ENCODE measurements at places on chromosomes 16 and 17. TPM values are rescaled to one million over a fixed set of nuclear protein-coding genes. Genes with fewer than 3 reads are reported as not detected.

Gene CCL14
- 1.5 TPM for total RNA-seq

- no peak overlapping the region for H3K27ac ChIP-seq
- no peaks in the 10 kb centered on the region for H3K27me3 ChIP-seq
- peaks cover 4% of the 10 kb centered on the region for H3K4me1 ChIP-seq
- H3K36me3 ChIP-seq: no peaks in the 10 kb centered on the region
These were observed 75.4 kb upstream of the SDK2 start for GRCh38 chr17:73719588-73720071.

DNA sequence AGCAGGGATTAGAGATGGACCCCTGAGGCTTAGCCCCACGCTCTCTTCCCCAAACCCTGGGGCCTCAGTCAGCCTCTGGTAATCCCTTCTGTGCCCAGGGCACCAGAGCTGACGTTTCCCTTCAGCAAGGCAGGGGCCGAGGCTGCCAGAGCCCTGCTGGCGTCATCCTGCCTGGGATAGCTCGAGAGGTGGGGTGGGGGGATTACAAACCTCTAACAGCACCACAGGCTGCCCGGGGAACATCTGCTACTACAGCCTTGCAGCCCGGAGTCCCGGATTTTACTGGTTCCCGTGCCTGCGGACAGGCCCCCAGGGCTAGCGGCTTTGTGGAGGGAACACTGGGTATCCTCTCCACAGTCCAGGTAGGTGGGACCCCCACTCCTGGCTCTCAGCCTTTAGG is at the start of gene AANAT:
Gene AANAT, plus strand, starts transcription at position 238 of the 400 bp plus-strand sequence. CDS start 1,144 bp downstream, outside the sequence.
- DNase-seq: no peak
- no peak within 1 kb of the TSS for H3K27ac ChIP-seq
- H3K4me3 ChIP-seq: no peak within 1 kb of the TSS
- H3K4me1 ChIP-seq: peaks cover 6% of the 10 kb centered on the region

Gene MT1G
- 64.1 TPM for total RNA-seq

Gene METTL23
- total RNA-seq: 36.6 TPM

Gene NPTX1
- total RNA-seq: 3.2 TPM

Gene SRSF2
- 152 TPM for total RNA-seq

Gene NLRP1
- 42.9 TPM for total RNA-seq

GRCh38 chr16:59385959-59386358 is 651.8 kb upstream of the GOT2 start:
- H3K27me3 ChIP-seq: no peaks in the 10 kb centered on the region
- no peaks in the 10 kb centered on the region for H3K36me3 ChIP-seq
- no peak overlapping the region for H3K27ac ChIP-seq

DNA sequence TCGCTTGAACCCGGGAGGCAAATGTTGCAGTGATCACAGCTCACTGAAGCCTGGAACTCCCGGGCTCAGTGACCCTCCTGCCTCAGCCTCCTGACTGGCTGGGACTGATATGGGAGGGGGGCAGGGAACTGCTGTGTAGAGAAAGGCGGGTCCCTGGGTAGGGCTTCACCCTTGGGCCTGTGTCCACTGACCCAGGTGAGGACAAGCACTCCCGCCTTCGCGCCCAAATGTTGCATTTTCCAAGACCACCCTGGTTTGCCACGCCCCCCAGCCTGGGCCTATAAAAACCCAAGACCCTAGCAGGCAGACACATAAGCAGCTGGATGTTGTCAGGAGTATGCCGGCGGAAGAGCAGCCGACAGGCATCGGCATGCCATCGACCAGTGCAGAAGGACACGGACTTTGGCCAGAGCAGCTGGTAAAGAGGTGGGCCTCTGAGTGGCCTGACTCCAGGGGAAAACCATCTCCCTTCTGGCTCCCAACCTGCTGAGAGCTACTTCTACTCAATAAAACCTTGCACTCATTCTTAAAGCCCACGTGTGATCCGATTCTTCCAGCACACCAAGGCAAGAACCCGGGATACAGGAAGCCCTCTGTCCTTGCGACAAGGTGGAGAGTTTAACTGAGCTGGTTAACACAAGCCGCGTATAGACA is 19.1 kb downstream of the SMYD4 start:
- H3K4me3 ChIP-seq: no peak overlapping the region
- no peaks in the 10 kb centered on the region for H3K36me3 ChIP-seq
- H3K27me3 ChIP-seq: no peaks in the 10 kb centered on the region
- DNase-seq: peak; percentile 34
- peak overlapping the region; percentile 76 for H3K27ac ChIP-seq
- H3K4me1 ChIP-seq: peaks cover 4% of the 10 kb centered on the region

Gene FAM20A
- total RNA-seq: 19.9 TPM

GRCh38 chr17:19750835-19751234 is 2.7 kb upstream of the ALDH3A1 start:
- no peaks in the 10 kb centered on the region for H3K36me3 ChIP-seq
- no peaks in the 10 kb centered on the region for H3K27me3 ChIP-seq
- H3K4me1 ChIP-seq: peaks cover 10% of the 10 kb centered on the region

DNA sequence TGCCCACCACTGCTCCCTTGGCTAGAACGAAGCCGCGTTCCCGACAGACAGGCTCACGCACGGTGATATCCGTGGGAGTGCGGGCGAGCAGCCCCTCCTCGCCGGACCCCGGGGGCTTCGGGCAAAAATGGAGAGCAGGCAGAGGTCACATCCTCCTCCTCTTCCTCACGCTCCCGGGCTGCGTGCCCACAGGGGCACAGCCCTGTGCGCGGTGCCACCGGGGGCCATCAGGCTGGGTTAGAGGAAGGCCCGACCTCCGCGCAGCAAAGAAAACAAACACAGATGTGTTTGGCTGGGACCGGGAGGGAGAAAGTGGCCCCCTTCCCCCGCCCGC is 519 bp upstream of the NTN1 start:
- H3K4me1 ChIP-seq: peaks cover 13% of the 10 kb centered on the region
- H3K27ac ChIP-seq: no peak overlapping the region
- H3K36me3 ChIP-seq: no peaks in the 10 kb centered on the region
- H3K27me3 ChIP-seq: peaks cover 88% of the 10 kb centered on the region

- peak overlapping the region; percentile 94 for H3K4me3 ChIP-seq
- no peaks in the 10 kb centered on the region for H3K36me3 ChIP-seq
- peak overlapping the region; percentile 93 for H3K27ac ChIP-seq
- peaks cover 12% of the 10 kb centered on the region for H3K4me1 ChIP-seq
- DNase-seq: peak; percentile 67
These were observed 837 bp downstream of the LRRC59 start for GRCh38 chr17:50396261-50397110.

DNA sequence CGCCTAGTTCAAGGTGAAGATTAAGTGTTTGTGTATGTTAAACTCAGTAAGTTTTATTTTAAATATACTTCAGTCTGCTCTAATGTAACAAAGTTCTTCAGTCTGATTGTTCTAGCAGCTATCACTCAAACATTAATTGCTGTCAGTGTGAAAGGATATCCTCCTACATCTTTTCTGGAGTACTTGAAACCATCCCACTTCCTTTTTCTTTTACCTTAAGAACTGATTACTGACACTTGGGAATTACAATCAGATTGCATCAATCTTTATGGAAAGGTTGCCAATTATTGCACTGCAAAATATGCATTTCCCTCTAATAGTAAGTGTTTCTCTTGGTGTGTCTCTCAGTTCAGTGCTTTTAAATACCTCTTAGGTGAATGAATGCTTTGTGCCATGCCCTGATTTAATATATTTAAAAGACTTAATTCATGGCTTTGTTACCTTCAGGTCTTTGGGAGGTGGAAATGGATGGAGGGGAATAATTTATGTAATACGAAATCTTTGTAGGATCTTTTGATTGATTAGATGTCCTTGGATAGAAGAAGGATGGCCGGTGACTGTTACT is 16.6 kb downstream of the MRTFB start:
- peaks cover 7% of the 10 kb centered on the region for H3K4me1 ChIP-seq
- no peaks in the 10 kb centered on the region for H3K27me3 ChIP-seq
- H3K36me3 ChIP-seq: no peaks in the 10 kb centered on the region
- no peak overlapping the region for H3K4me3 ChIP-seq
- no peak for DNase-seq

GRCh38 chr17:79027274-79027924 is 3.4 kb downstream of the C1QTNF1 start:
- peak overlapping the region; percentile 72 for H3K27ac ChIP-seq
- peaks cover 41% of the 10 kb centered on the region for H3K4me1 ChIP-seq
- peak; percentile 57 for DNase-seq

DNA sequence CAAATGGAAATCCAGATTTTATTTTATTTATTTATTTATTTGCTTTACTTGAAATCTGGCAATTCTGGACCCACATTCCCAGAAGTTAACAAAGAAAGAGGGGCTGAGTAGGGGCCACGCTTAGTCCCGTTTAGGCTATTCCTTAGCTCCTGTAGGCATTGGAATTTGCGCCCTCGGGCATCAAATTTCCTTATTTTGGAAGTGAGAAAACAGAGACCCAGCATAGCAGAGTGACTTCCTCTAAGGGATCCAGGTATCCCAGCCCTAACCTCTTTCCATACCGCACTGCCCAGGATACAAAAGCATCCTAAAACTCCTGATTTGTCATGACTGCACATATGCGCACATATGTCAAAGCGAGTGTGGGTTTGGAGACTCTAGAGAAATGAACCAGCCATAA is 19.0 kb upstream of the SMG1 start:
- no peak overlapping the region for H3K4me3 ChIP-seq
- DNase-seq: no peak
- H3K27me3 ChIP-seq: no peaks in the 10 kb centered on the region
- no peak overlapping the region for H3K27ac ChIP-seq
- H3K36me3 ChIP-seq: no peaks in the 10 kb centered on the region
- H3K4me1 ChIP-seq: no peaks in the 10 kb centered on the region

DNA sequence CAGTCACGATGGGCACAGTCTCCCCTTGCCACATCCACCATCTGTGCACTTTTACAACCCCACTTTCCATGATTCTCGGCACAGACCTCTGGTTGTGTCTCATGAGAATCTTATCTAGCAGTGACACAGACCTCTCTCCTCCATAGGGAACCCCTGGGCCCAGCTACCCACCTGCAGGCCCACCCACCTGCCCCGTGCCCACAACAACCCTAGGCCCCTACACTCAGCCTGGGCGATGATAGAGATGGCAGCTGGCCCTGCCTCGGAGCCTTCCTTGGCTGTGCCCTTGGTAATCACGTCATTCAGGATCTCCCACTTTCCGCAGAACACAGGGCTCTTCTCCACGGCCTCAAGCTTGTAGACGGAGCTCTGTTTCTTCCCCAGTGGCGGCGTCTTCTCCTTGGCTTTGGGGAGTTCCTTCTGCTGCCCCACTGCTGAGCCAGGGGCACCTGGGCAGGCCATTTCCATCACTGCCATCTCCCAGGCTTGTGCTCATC is 26.5 kb downstream of the MAP3K14 start:
- DNase-seq: no peak
- H3K4me1 ChIP-seq: peaks cover 45% of the 10 kb centered on the region
- no peak overlapping the region for H3K4me3 ChIP-seq
- no peak overlapping the region for H3K27ac ChIP-seq
- no peaks in the 10 kb centered on the region for H3K27me3 ChIP-seq
- no peaks in the 10 kb centered on the region for H3K36me3 ChIP-seq

GRCh38 chr16:21646091-21646490 is 6.3 kb downstream of the IGSF6 start:
- no peak overlapping the region for H3K4me3 ChIP-seq
- H3K27ac ChIP-seq: no peak overlapping the region
- no peaks in the 10 kb centered on the region for H3K4me1 ChIP-seq
- DNase-seq: no peak
- H3K36me3 ChIP-seq: no peaks in the 10 kb centered on the region

- no peaks in the 10 kb centered on the region for H3K36me3 ChIP-seq
- no peaks in the 10 kb centered on the region for H3K27me3 ChIP-seq
These were observed 65.6 kb downstream of the SDR42E1 start for GRCh38 chr16:81945665-81946064.

DNA sequence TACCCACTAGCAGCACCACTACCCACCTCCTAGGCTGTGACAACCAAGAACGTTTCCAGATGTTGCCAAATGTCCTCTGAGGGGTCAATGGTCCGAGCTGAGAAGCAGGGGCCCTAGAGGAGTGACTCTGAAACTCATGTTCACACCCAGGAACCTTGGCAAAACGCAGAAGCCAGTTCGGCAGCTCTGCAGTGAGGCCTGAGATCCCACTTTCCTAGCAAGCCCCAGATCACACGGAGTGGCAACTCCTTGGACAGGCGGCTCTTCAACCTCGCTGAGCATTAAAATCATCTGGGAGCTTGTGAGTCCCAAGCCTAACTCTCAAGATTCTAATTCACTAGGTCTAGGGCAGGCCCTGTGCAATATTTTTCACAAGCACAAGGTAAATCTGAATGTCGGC is 17.3 kb downstream of the ELAC2 start:
- no peak for DNase-seq
- no peaks in the 10 kb centered on the region for H3K27me3 ChIP-seq

DNA sequence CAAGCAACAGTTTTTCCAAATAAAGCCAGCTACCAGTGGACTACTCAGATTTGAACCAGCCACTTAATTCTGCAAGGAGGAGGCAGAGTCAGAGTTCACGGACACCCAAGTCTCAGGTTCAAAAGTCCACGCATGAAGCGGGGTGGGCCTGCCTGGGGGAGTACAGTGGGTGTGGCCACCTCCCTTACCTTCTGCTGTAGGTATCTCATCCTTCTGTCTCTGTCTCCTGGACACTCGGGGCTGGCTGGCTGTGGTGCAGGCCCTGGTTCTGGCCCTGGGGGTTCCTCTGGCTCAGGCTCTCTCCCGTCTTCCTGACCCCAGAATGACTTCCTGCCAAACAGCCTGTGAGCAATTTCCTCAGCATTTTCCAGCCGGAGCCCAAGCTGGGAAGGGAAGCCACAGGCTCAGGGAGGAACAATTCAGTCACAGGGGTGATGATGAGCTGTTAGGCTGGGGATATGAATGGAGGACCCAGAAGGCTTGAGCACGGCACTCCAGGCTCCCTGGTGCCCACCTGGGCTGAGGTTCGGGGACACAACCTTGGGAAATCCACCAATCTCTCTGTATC is 101.9 kb downstream of the LITAF start:
- no peaks in the 10 kb centered on the region for H3K27me3 ChIP-seq
- no peak overlapping the region for H3K27ac ChIP-seq
- H3K4me3 ChIP-seq: no peak overlapping the region
- DNase-seq: no peak

- no peak overlapping the region for H3K4me3 ChIP-seq
- H3K4me1 ChIP-seq: peaks cover 10% of the 10 kb centered on the region
- DNase-seq: no peak
- no peaks in the 10 kb centered on the region for H3K27me3 ChIP-seq
These were observed 218.0 kb upstream of the TNRC6C start for GRCh38 chr17:77740481-77740880.

GRCh38 chr16:5428932-5429331 is 331.3 kb upstream of the EEF2KMT start:
- DNase-seq: peak; percentile 46
- no peaks in the 10 kb centered on the region for H3K27me3 ChIP-seq
- no peak overlapping the region for H3K4me3 ChIP-seq

DNA sequence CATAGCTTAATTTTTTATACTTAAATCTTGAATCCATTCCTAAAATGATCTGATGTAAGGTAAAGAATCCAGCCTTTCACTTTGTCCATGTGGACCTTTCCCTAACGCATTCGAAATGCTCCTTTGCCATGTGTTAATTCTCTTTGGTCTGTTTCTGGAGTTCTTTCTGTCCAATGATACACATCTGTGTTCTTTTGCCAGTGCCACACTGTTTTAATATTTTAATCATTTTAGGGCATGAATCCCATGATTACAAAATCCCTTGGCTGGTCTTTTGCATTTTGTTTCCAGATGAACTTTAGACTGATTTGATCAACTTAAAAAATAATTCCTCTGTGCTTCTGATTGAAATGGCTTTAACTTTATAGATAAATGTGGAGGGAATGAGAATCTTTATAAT is 74.1 kb downstream of the NTN1 start:
- no peak overlapping the region for H3K27ac ChIP-seq
- no peaks in the 10 kb centered on the region for H3K4me1 ChIP-seq
- H3K27me3 ChIP-seq: peaks cover 6% of the 10 kb centered on the region
- H3K4me3 ChIP-seq: no peak overlapping the region
- DNase-seq: no peak
- no peaks in the 10 kb centered on the region for H3K36me3 ChIP-seq

Gene CD19
- total RNA-seq: not detected

Gene PGAP6
- total RNA-seq: 133 TPM
